Stimulated activated CD4-positive, alpha-beta T cell treated with anti-CD3 and anti-CD28 coated beads, Interleukin-12 subunit alpha, Interleukin-12 subunit beta, amount 100 ng/mL, for 24 hours (primary cell): ENCODE measurements at places on chromosomes 12 and 14.

GRCh38 chr14:95196268-95196667 lies 38.9 kb upstream of the DICER1 start:
- DNase-seq, result no peak

DNA sequence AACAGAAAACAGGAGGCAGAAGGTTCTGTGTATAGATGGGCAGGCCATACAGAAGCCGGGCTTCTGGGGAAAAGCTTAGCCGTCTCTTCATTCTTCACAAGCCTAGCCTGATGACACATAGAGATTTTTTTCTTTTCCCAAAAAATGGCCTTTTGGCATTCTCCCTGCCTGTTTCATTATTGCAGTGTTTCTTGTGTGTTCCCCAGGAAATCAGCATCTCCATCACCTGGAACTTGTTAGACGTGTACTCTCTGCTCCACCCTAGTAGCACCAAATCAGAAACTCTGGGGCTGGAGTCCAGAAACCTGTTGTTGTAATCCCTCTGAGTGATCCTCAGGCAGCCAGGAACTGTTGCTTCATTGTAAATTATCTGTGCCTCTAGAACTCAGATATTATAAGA lies 388.1 kb downstream of the CCDC91 start:
- DNase-seq, result no peak

DNA sequence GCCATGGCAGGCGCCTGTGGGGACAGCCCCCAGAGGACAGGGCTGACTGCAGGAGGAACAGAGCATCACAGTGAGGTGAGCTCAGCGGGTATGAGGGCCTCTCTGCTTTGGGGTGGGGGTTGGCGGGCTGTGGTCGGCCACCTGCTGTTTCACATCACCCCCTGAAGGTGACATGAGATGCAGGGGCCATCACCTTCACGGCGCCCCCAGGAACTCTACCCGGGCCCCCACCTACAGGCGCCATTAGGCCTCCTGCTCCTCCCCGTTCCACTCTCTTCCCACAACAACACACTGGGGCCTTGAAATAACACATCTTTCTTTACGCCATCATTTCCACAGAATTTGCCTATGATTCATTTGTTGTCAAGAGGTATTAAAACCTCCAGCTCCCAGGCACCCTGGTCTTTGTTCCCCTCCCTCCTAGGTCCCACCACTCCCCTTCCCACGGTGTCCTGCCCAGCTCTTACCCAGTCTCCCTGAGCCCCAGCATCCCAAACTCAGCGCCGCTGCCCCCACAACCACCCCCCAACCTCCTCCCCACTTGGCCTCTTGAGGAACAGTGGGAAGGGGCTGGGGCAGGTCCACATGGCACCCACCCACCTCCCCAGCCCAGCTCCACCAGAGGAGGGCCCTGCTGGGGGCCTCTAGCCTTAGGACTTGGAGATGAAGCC lies 12.7 kb upstream of the HDAC7 start:
- peak; percentile 56 for DNase-seq

GRCh38 chr12:3278681-3279414 lies 201.7 kb downstream of the TSPAN9 start:
- no peak for DNase-seq
